ENCODE measurements at places on chromosomes 1 and 21. TPM values are rescaled to one million over a fixed set of nuclear protein-coding genes. Genes with fewer than 3 reads are reported as not detected.

- peak; percentile 26 for DNase-seq
Observed at GRCh38 chr1:210072129-210072528, 134.1 kb downstream of the SYT14 start.

GRCh38 chr1:83750201-83750600, 248.7 kb downstream of the TTLL7 start:
- no peak for DNase-seq

GRCh38 chr1:23838401-23838866, 13.2 kb upstream of the HMGCL start:
- DNase-seq = peak; percentile 37

Gene CTXND2
- total RNA-seq = not detected

Gene CFHR3
- not detected for total RNA-seq

Measured in fibroblast of the aortic adventitia (primary cell).